ENCODE measurements at places on chromosomes 5 and 9. TPM values are rescaled to one million over a fixed set of nuclear protein-coding genes. Genes with fewer than 3 reads are reported as not detected.

Gene IRX4
- total RNA-seq: not detected

Gene CAVIN4
- 0.17 TPM for total RNA-seq

- no peak for DNase-seq
Observed at GRCh38 chr9:35627575-35627974, 9.4 kb upstream of the CD72 start.

DNA sequence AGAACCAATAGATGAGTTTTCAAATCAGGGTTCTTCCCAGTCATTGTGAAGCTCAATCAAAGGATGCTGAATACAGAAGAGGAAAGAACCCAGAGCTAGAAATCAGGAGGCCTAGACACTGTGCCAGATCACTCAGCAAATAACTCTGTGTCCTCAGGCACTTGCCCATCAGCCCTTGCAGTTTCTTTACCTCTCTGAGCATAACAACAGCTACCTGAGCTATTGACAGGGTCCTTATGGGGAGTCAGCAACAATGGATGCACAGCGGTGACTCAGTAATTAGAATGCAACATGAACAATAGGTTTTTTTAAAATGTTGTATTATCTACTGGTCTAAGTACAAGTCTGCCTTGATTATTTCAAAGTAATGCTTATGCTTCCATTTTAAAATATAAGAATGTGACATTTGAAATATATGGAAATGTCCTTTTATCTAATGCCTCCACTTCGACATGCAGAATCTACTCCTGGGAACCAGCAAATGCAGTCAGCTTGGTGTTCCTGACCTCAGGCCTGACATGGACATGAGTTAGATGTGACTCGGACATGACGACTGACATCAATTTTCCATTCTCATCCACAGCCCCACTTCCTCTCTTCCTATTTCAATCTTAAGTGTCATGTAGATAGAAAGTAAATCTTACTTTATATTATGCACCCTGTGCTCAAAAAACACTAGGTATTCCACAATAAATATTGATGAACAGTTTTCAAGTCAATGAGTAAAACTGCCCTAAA is 155.0 kb downstream of the TLE1 start:
- DNase-seq: no peak

Gene MARCHF11
- total RNA-seq: not detected

Gene RLN2
- total RNA-seq: 3.5 TPM

DNA sequence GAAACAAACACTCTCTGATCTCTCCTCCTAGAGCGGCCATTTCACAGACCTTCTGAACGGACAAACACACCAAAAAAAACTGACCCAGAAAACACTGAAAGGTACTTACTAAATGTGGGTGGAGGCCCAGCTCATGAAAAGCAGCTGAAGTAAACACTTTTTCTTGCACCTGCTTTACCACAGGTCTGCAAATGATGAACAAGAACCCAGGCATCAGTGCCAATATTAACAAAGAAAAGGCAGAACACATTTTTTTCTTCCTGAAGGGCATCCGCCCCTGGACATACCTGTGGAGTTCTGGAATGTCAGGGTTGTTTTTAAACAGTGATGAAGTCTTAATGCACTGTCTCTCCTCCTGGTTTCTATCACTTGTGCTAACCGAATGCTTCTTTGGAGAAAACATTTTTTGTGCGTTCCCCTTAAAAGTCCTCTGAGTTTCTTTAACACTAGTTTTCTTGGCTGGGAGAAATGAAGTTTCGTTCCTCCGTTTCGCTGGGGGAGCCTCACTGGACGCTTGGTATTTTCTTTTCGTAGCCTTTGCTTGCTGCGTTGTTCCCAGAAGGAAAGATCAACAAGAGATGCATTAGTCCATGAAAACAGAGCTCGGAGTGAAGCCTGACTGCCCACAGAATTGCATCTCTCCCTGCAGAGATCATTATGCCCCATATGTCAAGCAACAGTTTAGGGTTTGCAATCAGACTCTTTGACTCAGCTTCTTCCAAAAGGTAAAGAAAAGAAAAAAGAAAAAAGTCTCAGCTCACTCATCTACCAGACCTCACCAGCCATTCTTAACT is 7.4 kb downstream of the DDX31 start:
- no peak for DNase-seq

Gene PCDHAC1
- not detected for total RNA-seq

- DNase-seq: no peak
Observed at GRCh38 chr9:20906326-20906725, 125.1 kb downstream of the HACD4 start.

Gene CATSPER3
- 2.7 TPM for total RNA-seq

DNA sequence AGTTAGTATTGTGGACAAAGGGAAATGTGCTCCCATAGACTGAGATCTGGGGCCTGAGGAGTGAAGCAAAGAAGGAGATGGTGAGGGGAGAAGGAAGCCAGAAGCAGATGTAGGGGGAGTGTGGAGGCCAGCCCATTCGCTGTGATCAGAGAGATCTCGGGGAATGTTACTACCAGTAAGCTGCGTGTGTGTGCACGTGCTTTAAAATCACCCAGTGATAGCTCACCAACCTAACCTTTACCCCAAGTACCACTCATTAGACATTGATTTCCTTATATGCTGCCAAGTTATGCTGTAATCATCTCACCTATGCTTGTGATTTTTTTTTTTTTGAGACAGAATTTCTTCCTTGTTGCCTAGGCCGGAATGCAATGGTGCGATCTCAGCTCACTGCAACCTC is 659.1 kb downstream of the IRX1 start:
- no peak for DNase-seq

DNA sequence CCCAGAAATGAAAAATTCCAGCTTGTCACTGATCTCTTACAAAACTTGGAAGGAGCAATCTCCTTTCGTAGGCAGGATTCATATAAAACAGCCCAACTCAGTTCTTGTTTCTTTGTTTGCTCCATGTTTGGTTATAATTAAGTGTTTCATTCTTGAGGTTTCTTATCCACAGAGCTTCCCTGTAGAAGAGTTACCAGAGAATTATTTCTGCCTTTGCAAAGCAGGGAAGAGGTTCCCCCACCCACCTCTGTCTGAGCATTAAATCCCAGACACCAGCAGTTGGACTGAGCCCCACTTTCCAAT is 34.1 kb upstream of the RAI14 start:
- no peak for DNase-seq

Gene CCDC180
- total RNA-seq: 7.1 TPM

- no peak for DNase-seq
Observed at GRCh38 chr9:129278391-129279237, 100.6 kb upstream of the IER5L start.

Gene COL15A1
- not detected for total RNA-seq

DNA sequence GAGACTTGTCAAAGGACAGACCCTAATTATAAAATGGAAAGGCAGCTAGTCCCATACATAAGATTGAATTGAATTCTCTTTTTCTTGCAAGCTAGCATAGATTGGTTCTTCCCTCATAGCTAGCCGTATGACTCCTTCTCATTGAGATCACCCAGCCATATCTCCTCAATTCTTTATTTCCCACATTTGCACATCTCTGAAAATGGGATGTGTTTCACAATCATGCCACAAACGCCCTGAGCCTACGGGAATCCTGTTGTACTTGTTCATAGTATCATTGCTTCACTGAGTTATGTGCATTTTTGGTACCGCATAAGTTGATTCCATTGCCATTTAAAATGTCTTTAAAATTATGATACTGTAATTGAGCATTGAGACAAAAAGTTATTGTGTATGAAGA is 90.5 kb downstream of the PCSK1 start:
- no peak for DNase-seq

Gene AP3B1
- 63.5 TPM for total RNA-seq

GRCh38 chr5:96146675-96147074 is 185.0 kb upstream of the ELL2 start:
- DNase-seq: peak; percentile 3

DNA sequence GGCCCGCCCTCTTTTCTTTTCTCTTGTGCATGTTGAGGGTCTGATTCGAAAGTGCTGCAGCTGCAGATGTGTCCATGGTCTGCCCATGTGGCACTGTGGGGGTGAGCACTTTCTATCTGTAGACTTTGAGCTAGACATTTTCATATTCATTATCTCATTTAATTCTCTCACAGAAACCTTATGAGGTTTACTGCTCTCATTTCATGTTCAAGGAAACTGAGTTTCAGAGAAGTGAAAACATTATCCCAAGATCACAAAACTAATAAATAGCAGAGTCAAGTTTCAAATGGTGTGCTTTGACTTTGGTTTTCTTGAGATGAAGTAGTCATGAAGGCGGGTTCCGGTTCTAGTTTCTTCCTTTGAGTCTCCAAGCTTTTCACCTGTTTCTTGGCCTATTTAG is 536.5 kb upstream of the ZNF462 start:
- no peak for DNase-seq

DNA sequence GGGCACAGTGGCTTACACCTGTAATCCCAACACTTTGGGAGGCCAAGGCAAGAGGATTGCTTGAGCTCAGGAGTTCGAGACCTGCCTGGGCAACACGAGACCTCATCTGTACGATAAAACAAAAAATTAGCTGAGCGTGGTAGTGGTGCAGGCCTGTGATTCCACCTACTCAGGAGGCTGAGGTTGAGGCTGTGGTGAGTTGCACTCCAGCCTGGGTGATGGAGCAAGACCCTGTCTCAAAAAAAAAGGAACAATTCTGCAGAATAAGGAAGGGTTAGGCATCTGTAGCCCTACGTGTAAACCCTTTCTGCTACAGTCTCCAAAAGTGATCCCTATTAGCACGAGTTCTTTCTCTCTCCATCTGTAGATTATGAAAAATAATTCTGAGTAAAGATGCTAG is 19.9 kb downstream of the CDC26 start:
- no peak for DNase-seq

- DNase-seq: no peak
Observed at GRCh38 chr5:147015405-147015804, 136.8 kb upstream of the PPP2R2B start.

DNA sequence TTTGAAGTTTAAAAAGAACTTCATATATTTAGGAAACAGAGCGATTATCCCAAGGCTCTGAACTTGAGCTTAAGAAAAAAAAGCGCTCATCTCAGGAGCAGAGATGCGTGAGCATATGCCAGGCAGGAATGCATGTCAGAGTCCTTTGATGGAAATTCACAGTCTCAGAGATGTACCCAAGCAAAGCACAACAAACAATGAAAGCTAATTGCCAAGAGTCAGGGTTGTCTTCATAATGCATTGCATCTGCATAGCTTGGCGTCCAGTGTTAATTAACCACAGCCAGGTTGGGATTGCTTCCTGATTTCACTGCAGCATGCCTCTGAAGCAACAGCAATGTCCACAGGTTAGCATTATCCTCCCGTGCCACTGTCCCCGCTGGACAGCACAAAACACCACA is 907.0 kb upstream of the DMAC1 start:
- DNase-seq: no peak

GRCh38 chr5:150434464-150434863 is 15.1 kb downstream of the RPS14 start:
- DNase-seq: no peak

Gene OR13C9
- total RNA-seq: not detected

DNA sequence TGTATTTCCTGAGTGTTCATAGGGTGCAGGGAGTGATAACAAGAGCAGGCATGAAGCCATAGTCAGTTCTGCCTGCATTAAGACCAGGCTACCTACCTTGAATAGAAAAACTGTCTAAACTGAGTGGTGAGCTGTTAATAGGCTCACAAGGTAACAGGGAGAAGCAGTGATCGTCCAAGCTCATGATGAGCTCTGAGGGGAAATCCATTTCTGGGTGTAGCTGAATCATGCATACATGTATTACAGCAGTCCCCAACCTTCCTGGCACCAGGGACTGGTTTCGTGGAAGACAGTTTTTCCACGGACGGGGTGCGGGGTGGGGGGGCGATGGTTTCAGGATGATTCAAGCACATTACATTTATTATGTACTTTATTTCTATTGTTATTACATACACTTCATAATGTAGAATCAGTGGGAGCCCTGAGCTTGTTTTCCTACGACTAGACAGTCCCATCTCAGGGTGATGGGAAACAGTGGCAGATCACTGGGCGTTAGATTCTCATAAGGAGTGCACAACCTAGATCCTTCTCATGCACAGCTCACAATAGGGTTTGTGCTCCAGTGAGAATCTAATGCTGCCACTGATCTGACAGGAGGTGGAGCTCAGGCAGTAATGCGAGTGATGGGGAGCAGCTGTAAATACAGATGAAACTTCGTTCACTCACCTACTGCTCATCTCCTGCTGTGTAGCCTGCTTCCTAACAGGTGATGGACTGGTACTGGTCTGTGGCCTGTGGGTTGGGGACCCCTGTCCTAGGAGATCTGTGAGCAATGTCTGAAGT is 100.0 kb upstream of the IL6ST start:
- no peak for DNase-seq

DNA sequence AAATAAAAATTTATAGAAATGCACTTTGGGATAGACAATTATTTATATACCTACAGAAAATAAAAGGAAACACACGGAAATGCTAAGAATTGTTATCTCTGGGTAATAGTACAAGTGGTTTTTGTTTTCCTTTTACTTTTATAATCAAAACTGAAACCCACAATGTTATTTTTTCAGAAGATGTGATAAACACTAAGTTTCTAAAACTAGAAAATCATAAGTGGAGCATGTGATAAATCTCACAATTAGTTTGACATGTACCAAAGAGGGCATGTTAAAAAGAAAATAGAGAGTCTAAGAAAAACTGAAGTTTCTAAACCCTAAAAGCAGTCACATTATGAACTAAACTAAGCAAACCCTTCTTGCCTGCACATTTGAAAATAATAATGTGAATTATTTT is 61.1 kb downstream of the OXCT1 start:
- no peak for DNase-seq

- no peak for DNase-seq
Observed at GRCh38 chr5:638501-639252, 26.5 kb downstream of the CEP72 start.

GRCh38 chr5:169944922-169945680 is 35.2 kb downstream of the INSYN2B start:
- DNase-seq: no peak

GRCh38 chr5:122030251-122030650 is 47.8 kb downstream of the LOX start:
- DNase-seq: no peak

- no peak for DNase-seq
Observed at GRCh38 chr9:130651221-130651620, 13.2 kb upstream of the PRDM12 start.

Gene AFAP1L1
- not detected for total RNA-seq

Gene ABL1
- total RNA-seq: 44.5 TPM

- no peak for DNase-seq
Observed at GRCh38 chr9:91359083-91359482, 2.6 kb downstream of the AUH start.

GRCh38 chr5:71872311-71872864 is 153.3 kb downstream of the CARTPT start:
- DNase-seq: no peak

DNA sequence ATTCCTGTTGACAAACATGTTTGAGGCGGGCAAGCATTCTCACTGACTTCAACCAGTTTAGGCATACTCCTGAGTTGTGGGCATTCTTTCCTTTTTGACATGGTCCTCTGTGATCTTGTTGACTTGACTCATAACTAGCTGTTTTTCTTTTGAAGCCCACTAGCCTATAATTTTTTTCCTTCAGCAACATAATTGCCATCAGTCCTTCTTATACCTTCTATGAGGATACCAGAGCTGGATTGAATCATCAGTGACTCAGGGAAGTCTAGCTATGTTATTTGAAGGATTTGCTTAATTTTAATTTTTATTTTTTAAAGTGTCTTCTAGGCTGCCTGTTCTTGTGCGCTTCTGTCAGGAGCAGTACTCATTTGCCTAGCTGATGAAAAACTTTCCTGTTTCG is 259.5 kb downstream of the NR3C1 start:
- no peak for DNase-seq

Data from B cell (primary cell).